ENCODE measurements at places on chromosomes 2 and 18. TPM values are rescaled to one million over a fixed set of nuclear protein-coding genes. Genes with fewer than 3 reads are reported as not detected.

DNA sequence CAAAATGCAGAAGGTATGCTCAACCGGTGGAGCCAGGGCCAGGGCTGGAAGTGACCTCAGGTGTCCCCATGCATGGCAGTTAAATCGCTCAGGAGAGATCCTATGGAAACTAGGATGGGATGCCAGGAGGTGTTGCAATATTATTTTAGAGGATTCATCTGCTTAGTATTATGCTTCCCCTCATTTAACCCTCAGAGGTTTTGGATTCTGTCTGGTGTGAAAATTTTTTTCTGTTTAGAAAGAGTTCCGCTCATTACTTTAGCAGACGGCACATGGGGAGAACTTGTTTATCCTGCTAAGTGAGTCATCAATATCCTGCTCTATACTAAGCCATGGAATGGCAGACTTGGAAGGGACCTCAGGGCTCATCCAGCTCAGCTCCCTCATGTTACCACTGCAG lies 42.5 kb downstream of the TRIB2 start:
- no peaks in the 10 kb centered on the region for H3K27me3 ChIP-seq
- peak overlapping the region; percentile 85 for H3K27ac ChIP-seq
- H3K4me3 ChIP-seq = no peak overlapping the region
- peaks cover 4% of the 10 kb centered on the region for H3K4me1 ChIP-seq
- H3K36me3 ChIP-seq = no peaks in the 10 kb centered on the region
- DNase-seq = peak; percentile 91

The CDKL4 gene
- not detected for total RNA-seq

DNA sequence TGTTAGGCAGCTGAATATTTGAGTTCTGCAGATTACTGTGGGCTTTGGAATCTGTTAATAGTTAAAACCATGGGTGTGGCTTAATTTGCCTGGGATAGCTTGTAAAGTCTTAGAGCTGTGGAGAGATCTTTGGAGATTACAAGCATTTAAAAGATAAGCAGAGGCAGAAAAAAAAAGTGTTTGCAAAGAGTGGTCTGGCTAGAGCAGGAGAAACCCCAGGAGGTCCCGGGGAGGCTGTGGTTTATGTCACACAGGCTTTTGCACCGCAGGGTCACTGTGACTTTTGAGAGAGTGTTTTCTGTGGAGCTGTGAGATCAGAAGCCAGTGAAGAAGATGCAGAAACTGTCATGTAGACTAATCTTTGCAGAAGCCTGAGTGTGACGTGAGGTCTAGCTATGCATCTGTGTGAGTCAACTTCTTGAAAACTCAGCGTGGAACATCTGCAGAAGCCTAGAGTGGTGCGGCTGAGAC lies 49.0 kb downstream of the SETBP1 start:
- peak; percentile 79 for DNase-seq
- no peaks in the 10 kb centered on the region for H3K27me3 ChIP-seq
- H3K36me3 ChIP-seq = no peaks in the 10 kb centered on the region
- H3K27ac ChIP-seq = no peak overlapping the region
- H3K4me1 ChIP-seq = peaks cover 8% of the 10 kb centered on the region

The UGT1A9 gene
- total RNA-seq = not detected

DNA sequence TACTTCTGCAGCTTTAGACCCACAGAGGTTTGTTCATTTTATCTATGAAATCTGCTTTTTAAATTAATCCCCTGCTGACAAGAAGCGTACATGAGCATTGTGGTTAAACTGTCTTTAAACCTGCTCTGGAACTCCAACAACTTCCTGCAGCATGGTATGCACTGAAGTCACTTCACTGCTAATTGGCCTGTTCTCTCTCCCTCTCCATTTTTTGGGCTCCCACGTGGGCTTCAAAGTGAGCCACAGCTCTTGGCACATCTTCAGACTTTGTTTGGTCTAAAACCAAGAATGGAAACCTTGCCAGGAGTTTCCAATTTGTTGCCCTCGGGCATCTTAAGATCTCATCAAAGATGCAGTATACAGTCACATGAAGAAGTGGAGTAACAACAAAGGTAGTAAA lies 311.4 kb downstream of the LRRTM1 start:
- H3K36me3 ChIP-seq = no peaks in the 10 kb centered on the region
- H3K27me3 ChIP-seq = no peaks in the 10 kb centered on the region
- no peak overlapping the region for H3K27ac ChIP-seq
- no peak overlapping the region for H3K4me3 ChIP-seq
- H3K4me1 ChIP-seq = peaks cover 6% of the 10 kb centered on the region
- no peak for DNase-seq

The CHRNG gene
- total RNA-seq = not detected

GRCh38 chr18:70428439-70428838 lies 139.6 kb downstream of the SOCS6 start:
- no peaks in the 10 kb centered on the region for H3K27me3 ChIP-seq
- no peaks in the 10 kb centered on the region for H3K36me3 ChIP-seq
- DNase-seq = no peak
- no peak overlapping the region for H3K27ac ChIP-seq
- H3K4me1 ChIP-seq = peaks cover 10% of the 10 kb centered on the region
- no peak overlapping the region for H3K4me3 ChIP-seq

- no peak overlapping the region for H3K27ac ChIP-seq
- H3K4me1 ChIP-seq = no peaks in the 10 kb centered on the region
Observed at GRCh38 chr18:11760498-11761167, 71.6 kb downstream of the GNAL start.

- no peak overlapping the region for H3K27ac ChIP-seq
- H3K4me3 ChIP-seq = no peak overlapping the region
- H3K36me3 ChIP-seq = peaks cover 18% of the 10 kb centered on the region
- DNase-seq = no peak
Observed at GRCh38 chr18:25075331-25075730, 276.6 kb downstream of the ZNF521 start.

The CRYGA gene
- not detected for total RNA-seq

- no peaks in the 10 kb centered on the region for H3K27me3 ChIP-seq
- H3K4me3 ChIP-seq = no peak overlapping the region
- H3K36me3 ChIP-seq = no peaks in the 10 kb centered on the region
- DNase-seq = peak; percentile 27
- H3K4me1 ChIP-seq = peaks cover 5% of the 10 kb centered on the region
Observed at GRCh38 chr2:68837164-68837860, 33.9 kb downstream of the BMP10 start.

DNA sequence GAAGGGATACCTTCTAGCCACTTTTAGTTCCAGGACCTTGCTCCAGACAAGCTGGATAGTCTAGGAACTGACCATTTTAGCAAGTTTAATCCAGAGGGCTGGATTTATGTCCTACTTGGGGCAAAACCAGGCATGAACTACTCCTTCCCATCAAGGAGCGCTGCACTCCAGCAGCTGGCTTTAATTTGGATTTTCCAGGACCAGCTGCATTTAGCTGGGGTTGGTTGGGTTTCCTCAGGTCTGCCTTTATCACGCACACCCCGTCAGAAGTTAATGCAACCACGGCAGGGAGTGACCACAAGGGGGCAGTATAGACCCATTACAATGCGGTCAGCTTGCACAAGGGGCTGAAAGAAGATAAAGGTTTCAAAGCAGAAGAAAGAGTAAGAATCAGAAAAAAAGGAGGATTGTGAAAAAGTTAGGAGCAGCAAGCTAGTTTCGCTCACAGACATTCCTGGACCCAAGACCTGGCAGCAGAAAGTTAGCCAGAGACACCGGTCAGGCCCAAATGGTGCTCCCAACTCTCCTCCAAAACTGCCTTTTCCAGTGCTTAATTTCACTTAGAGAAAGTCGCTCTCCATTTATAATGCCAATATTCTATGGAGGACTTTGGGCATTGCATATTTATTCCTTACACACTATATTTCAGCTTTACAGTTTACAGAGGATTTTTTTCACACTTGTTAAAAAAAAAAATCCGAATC lies 40.1 kb downstream of the SLC4A1AP start:
- DNase-seq = peak; percentile 96
- peak overlapping the region; percentile 35 for H3K27ac ChIP-seq
- H3K36me3 ChIP-seq = no peaks in the 10 kb centered on the region

The EIPR1 gene
- total RNA-seq = 56.9 TPM

- H3K27ac ChIP-seq = no peak overlapping the region
- no peaks in the 10 kb centered on the region for H3K27me3 ChIP-seq
- DNase-seq = no peak
- no peaks in the 10 kb centered on the region for H3K36me3 ChIP-seq
- H3K4me3 ChIP-seq = no peak overlapping the region
Observed at GRCh38 chr2:174623106-174623637, 25.6 kb upstream of the WIPF1 start.

DNA sequence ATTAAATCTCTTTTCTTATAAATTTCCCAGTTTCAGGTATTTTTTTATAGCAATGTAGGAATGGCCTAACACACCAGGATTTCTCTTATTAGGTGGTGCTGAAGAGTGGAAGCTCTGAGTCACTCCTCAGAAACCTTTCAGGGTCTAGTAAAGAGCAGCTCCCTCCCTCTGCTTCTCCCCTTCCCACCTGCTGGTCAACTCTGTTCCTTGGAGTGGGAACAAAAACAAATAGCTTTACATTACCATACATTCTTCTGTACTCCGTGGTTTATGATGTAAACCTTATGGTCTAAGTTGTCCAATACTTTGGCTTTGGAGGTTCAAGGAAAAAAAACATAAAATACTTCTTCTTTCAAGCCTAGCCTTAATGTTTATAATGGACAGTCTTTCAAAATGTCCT lies 2.7 kb upstream of the IL1R1 start:
- DNase-seq = peak; percentile 82
- H3K4me1 ChIP-seq = peaks cover 18% of the 10 kb centered on the region
- H3K4me3 ChIP-seq = no peak overlapping the region
- no peaks in the 10 kb centered on the region for H3K27me3 ChIP-seq

The MYL1 gene
- not detected for total RNA-seq

DNA sequence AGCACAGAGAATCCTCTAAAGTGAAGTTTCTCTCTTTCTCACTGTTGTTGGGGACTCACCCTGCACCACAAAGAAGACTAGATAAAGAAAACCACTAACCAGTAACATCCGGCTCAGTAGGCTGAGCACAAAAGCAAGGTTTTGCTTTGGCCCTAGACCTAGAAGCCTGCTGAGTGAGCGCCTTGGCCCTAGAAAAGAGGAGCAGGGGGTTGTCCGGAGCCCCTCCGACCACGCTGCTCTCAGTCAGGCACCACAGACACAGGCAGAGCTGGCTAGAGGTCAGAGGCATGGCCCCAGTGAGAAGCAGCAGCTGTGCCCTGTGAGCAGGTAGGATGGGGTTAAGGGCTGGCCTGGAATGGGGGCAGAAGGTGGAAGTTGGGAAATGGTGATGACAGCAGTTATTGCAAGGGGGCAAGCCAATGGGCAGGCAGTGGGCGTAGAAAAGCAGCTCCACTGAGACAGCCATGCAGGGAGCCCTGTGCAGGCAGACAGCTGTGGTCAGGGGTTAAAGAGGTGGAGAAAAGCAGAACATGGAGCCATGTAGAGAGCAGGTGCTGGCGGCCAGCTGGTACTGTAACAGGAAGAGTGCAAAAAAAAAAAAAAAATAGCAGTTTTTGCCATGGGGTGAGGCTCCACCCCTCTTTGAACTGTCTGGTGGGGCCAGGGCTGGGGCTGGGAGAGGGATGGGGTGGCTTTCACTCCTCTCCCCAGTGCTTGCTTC lies 36.9 kb upstream of the SLC14A1 start:
- no peak overlapping the region for H3K27ac ChIP-seq
- no peak for DNase-seq
- no peaks in the 10 kb centered on the region for H3K27me3 ChIP-seq
- H3K4me1 ChIP-seq = peaks cover 27% of the 10 kb centered on the region

DNA sequence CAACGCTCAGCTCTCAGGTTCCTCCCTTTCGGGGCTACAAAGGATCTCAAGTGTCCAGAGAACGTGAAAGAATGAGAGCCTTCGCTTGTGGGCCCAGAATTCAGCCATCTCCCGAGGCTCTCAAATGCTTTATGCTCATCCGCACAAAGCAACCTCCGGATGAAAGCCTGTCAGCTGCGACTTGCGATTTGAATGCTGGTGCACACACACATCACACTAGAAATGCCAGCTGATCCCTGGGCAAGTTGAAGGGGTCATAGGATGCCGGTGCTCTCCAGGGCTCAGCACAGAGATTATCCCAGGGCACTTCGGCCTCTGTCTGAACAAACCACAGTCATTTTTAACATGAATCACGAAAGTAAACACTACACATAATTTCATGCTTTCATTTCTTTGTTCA lies 141.8 kb upstream of the MYT1L start:
- no peak overlapping the region for H3K27ac ChIP-seq
- no peak for DNase-seq
- no peaks in the 10 kb centered on the region for H3K4me1 ChIP-seq
- H3K4me3 ChIP-seq = no peak overlapping the region

- no peak for DNase-seq
- no peaks in the 10 kb centered on the region for H3K4me1 ChIP-seq
- no peak overlapping the region for H3K4me3 ChIP-seq
- H3K27ac ChIP-seq = no peak overlapping the region
- H3K27me3 ChIP-seq = peaks cover 2% of the 10 kb centered on the region
Observed at GRCh38 chr2:100179806-100180205, 37.4 kb upstream of the AFF3 start.

DNA sequence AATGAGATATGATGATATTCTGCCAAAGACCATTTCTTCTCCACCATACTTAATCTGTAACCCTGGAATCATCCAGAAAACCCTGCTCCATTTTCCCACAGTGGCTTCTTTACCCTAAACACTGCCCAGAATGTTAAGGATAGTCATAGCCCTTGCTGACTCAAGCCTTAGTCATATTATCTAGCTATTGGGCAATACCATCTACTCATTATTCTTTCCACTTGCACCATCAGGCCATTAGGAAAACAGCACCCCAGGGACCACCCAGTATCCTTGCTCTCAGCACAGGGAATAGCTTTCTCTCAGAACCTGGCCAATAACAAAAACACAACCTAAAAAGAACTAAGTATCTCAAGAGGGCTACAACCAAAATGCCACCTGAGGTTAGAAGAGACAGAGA lies 445.7 kb upstream of the SLC14A2 start:
- H3K4me1 ChIP-seq = peaks cover 25% of the 10 kb centered on the region
- H3K27me3 ChIP-seq = no peaks in the 10 kb centered on the region
- no peak overlapping the region for H3K4me3 ChIP-seq
- DNase-seq = peak; percentile 90

DNA sequence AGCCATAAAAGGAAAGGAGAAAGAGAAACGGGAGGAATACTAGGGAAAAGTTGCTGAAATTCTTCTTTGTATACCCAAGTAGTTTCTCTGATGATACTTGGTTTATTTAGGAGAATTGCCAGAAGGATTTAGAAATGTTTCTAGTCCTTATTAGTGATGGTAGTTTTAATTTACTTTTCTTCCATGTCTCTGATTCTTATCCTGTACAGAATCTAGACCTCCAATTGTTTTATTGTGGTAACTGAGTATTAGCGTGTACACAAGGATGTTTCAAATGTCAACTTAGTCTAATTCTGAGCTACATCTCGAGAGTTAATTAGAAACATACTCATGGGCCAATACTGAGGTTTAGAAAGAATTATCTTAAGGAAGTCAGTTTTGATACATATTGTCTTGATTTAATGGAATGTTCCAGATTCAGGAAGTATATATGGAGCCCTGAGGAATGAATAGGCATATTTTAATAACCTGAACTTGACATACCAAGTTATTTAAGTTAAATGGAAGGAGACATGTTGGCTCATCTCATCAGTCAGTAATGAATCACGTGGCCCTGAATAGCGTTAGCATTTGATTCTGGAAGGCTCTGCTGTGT lies 219.6 kb downstream of the LTBP1 start:
- H3K36me3 ChIP-seq = peaks cover 4% of the 10 kb centered on the region
- peak; percentile 73 for DNase-seq
- H3K27me3 ChIP-seq = no peaks in the 10 kb centered on the region
- peak overlapping the region; percentile 50 for H3K27ac ChIP-seq
- H3K4me1 ChIP-seq = peaks cover 18% of the 10 kb centered on the region
- H3K4me3 ChIP-seq = no peak overlapping the region

The UGT1A1 gene
- total RNA-seq = not detected

The APLF gene
- 3.3 TPM for total RNA-seq

The LBX2 gene
- total RNA-seq = 0.18 TPM

The PCARE gene
- total RNA-seq = not detected
